Dorsolateral prefrontal cortex (tissue), 122 donors: ENCODE measurements at places on chromosomes 16 and 17.
A peak's percentile ranks its signal among the peaks of the same experiment; 100 is the strongest.

DNA sequence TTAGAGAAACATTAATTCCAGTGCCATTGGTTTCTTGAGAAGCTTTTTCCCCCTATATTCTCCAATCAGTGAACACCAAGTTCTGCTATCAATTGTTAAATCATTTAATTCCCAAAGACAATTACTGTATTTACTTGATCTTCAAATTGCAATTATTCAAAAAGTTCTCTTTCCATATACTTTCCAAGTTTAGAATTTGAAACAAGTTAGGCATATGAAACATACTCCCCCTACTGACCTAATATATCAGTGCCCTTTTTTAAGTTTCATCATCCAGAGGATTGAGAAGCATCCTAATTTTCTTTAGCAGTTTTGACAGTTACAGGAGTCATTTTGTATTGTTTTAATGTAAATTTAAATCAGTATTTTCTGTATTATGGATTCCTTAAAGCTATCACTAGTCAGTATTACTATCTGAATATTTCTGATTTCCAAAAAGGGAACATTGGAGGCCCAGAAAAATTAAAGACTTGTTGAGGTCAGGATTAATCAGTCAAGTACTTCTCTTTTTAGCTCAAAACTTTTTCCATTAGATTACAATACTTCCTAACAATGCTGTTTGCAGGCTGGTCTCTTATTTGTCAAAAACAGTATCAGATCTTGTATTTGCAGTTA lies 16.3 kb downstream of the MEIOC start:
- no peak for DNase-seq

- DNase-seq = no peak
These were observed 1.0 kb downstream of the MSI2 start for GRCh38 chr17:57257195-57257894.

DNA sequence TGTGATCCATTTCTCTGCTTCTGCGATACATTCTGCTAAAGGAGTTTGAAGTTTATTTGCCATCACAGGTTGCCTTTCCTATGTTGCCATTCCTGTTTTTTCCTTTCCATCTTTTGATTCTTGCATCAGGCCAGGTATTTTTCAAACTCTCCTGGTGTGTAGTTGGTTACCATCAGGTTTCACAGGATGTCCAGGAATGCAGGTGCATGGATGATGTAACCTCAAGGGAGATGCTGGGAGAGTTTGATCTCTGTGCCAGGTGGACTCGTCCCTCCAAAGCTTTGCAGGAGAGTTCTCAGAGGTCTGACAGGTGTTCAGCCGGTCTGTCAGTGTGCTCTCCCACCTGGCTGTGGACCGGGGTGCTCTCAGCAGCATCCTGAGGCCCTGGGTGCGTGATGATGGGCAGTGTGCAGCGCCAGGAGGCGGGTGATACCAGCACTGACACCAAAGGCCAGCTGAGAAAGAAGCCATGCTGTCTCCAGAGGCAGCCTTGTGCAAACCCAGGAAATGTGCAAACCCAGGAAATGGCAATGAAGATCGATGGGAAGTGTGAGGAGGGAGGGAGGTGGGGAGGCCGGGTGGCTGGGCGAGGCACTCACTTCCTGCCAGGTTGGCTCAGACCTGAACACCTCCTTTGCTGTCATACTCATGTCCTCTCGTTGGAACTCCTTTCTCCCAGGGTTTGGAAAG lies 1.7 kb downstream of the ATP2C2 start:
- no peak for DNase-seq

DNA sequence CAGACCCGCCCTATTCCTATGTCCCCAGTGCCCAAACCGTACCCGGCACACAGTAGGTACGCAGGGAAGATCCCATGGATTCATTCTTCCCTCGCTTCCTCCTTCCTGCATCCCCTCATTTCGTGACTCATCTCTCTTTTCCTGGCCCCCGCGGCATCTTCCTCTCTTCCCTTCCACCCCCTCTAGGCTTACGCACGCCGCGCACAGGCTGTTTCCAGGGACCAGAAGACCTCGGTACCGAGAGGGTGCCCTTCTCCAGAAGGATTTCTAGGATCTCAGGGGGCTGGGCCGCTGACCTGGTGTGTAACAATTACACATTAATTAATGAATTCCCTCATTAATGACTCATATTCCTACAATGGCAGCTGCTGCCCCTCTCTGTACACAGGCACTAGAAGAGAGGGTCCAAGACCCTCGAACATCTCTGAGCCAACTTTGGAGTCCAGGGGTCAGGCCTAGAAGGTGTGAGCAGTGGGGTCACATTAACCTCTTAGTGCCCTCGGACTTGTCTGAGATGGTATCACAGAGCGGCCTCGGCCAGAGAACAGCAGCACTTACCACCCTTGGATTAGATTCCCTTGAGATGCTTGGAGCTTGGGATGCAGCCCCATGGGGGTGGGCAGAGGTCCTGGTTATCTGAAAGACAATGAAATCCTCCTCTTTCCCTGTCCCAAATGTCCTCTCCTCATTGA lies 16.8 kb upstream of the PLLP start:
- peak; percentile 54 for DNase-seq

DNA sequence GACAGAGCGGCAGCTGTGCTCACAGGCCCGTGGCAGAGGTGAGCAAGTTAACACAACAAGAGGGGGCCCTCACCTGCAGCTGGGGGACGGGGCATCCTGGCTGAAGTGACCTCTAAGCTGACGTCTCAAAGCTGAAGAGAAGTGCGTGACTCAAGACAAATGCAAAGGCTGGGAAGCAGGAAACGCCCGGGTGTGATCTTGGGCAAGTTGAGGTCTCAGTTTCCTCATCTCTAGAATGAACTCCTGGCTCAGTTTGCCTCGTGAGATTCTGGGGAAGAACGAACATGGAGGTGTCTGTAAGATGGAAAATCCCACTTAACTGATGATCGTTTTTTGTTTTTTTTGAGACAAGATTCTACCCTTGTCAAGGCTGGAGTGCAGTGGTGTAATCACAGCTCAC lies 40.1 kb upstream of the C1QL1 start:
- DNase-seq = no peak
